ENCODE measurements at places on chromosomes 12 and 14. TPM values are rescaled to one million over a fixed set of nuclear protein-coding genes. Genes with fewer than 3 reads are reported as not detected.

DNA sequence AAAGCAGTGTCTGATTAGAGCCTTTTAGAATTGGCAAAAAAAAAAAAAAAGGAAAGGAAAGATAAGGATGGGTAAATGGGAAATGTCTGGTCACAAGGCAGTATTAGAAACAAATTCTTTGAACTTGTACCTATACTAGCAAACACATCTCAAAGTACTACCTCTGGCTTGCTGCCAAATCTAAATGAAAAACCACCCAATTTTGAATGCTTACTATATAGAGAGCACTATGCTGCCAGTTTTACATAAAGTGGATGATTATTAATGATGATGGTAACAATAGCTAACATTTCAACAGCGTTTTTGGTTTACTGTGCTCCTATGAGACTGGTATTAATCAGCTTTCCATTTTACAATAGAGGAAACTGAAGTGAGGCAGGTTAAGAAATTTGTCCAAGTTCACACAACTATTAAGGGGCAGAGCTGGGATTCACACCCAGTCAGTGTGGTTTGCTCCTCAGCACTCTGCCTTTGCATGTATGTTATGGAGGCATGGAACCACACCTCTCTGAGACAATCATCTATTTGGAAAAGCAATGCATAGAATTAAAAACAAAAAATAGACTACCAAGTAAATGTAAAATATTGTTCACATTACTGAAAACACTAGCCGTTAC lies 34.2 kb downstream of the ATP2B1 start:
- no peak overlapping the region for H3K4me3 ChIP-seq
- no peaks in the 10 kb centered on the region for H3K4me1 ChIP-seq
- no peaks in the 10 kb centered on the region for H3K36me3 ChIP-seq
- no peak for DNase-seq
- H3K27me3 ChIP-seq: no peaks in the 10 kb centered on the region

GRCh38 chr14:98507264-98507663 lies 764.7 kb downstream of the BCL11B start:
- H3K4me3 ChIP-seq: no peak overlapping the region
- no peaks in the 10 kb centered on the region for H3K36me3 ChIP-seq
- no peaks in the 10 kb centered on the region for H3K4me1 ChIP-seq
- no peak for DNase-seq
- no peak overlapping the region for H3K27ac ChIP-seq

- H3K36me3 ChIP-seq: no peaks in the 10 kb centered on the region
- H3K4me3 ChIP-seq: no peak overlapping the region
- H3K27ac ChIP-seq: no peak overlapping the region
- no peaks in the 10 kb centered on the region for H3K27me3 ChIP-seq
- no peak for DNase-seq
These were observed 16.2 kb upstream of the RIN3 start for GRCh38 chr14:92497391-92497790.

DNA sequence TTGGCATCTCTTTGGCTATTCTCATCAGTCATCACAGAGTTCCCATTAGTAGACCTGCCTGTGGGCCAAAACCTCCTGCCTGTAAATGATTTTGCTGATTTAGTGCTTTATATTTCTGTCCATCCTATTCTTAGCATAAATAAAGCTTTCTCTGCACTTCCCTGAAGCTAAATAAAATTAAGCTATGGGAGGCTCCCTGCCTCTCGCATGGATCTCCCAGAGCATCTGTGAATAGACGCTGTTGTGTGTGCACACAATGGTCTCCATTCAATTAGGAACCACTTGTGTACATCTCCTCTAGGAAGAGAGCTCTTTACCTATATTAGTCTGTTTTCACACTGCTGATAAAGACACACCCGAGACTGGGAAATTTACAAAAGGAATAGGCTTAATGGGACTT lies 80.4 kb downstream of the PPFIBP1 start:
- no peak overlapping the region for H3K4me3 ChIP-seq
- no peaks in the 10 kb centered on the region for H3K27me3 ChIP-seq
- H3K36me3 ChIP-seq: no peaks in the 10 kb centered on the region
- no peak overlapping the region for H3K27ac ChIP-seq
- no peak for DNase-seq

DNA sequence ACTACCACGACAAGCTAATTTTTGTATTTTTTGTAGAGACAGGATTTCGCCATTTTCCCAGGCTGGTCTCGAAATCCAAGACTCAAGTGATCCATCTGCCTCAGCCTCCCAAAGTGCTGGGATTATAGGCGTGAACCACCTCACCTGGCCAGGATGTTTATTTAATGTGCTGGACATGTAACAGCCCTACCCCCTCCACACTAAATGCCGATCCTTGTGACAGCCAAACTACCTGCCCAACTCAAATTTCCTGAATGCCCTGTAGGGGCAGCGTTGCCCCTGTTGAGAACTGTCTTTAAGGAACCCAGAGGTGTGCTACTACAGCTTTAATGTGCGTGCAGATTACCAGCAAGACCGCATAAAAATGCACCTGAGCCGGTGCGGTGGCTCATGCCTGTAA lies 48.1 kb downstream of the KCNK13 start:
- no peaks in the 10 kb centered on the region for H3K4me1 ChIP-seq
- no peaks in the 10 kb centered on the region for H3K36me3 ChIP-seq
- H3K27ac ChIP-seq: no peak overlapping the region
- DNase-seq: no peak
- H3K27me3 ChIP-seq: no peaks in the 10 kb centered on the region

DNA sequence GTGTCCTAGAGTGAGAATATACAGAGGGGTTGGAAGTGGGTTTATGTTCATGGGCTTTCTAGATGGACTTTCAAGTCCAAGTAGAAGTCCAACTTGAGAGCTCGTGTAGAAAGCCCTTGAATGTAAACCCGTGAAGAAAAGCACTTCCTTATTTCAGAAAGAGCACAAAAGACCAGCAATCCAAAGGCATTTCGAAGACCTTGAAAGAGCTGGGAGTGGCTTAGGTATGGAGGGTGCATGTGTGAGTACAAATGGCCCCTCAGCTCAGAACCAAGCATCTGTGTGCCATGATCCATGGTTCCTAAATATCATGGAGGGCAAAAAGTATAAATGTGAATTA lies 160.7 kb downstream of the ETV6 start:
- peaks cover 53% of the 10 kb centered on the region for H3K4me1 ChIP-seq
- H3K4me3 ChIP-seq: no peak overlapping the region
- peak overlapping the region; percentile 82 for H3K27ac ChIP-seq

DNA sequence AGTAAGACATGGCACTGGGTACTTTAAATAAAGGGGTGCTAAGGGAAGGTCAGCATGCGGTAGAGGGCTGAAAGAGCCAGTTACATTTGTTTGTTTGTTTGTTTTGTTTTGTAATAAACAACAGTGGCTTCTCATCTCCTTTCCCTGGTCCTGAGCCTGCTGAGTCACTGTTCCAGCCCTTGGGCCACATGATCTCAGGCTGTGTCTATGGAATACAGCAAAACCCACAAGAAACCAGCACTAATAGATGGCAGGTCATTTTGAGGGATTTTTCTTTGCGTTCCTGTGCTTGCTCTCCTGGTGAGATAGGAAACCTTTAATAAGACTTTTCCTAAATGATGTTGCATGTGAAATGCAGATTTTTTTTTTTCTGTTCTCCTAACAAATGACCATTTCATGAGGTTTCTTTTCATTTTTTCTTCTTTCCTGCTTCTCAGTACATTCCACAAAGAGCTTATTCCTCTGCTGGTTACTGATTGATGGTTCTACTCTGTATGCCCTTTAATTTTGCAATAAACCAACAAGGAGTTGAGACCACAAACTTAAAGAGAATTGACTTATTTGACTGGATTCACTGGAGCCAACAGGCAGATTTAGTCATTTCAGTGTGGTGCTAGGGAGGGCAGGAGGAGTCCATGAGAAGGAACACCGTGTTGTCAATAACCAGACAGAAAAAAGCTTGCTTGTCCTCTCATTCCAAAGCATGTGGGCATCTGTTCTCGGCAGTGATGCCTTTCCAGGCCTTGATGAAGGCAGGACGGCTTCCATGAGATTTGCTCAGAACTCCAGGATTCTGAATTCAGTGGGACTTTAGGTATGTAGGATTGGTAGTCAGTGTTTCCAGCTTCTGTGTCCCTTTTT lies 459.2 kb downstream of the RAD51B start:
- no peak overlapping the region for H3K27ac ChIP-seq
- no peaks in the 10 kb centered on the region for H3K4me1 ChIP-seq
- no peaks in the 10 kb centered on the region for H3K27me3 ChIP-seq
- H3K4me3 ChIP-seq: no peak overlapping the region

- DNase-seq: no peak
- no peak overlapping the region for H3K27ac ChIP-seq
- no peak overlapping the region for H3K4me3 ChIP-seq
- no peaks in the 10 kb centered on the region for H3K27me3 ChIP-seq
These were observed 63.3 kb downstream of the DUSP6 start for GRCh38 chr12:89288959-89289358.

- H3K27me3 ChIP-seq: no peaks in the 10 kb centered on the region
- DNase-seq: no peak
- H3K4me1 ChIP-seq: no peaks in the 10 kb centered on the region
- H3K36me3 ChIP-seq: no peaks in the 10 kb centered on the region
- H3K27ac ChIP-seq: no peak overlapping the region
- no peak overlapping the region for H3K4me3 ChIP-seq
These were observed 115.4 kb downstream of the GLT1D1 start for GRCh38 chr12:128968668-128969067.

DNA sequence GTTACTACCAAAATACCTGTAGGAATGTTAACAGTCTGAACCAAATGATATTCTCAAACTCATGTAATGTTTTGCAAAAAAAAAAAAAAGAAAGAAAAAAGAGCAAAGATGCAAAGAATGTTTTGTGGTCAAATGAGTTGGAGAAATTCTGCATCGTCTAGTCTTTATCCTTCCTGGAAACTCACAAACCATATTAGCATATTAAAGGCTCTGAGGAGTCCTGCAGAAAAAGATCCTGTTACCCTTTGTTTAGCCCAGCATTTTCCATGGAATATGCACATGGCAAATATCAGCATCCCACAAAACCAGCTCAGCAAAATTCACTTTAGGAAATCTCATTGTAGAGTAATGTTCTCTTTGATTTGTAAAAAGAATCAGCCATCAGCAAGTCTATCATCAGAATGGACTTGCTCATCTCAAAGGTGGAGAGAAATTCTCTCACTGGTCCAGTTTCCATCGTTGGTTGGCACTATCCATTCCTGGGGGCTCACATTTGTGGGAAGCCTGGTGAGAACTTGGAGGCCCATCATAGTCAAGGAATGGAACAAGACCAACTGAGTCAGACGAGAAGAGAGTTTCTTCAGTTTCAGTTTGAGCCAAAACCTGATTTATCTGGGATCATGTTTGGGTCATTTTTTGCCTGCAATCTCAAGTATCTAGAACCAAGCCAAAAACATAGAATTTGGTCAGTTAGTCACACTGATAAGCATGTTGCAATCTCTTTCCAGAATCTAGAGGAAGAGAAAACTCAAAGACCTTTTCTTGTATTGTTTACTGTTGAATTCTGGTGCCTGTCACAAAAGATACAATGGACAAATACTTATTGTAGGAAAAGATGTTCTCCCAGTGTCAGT lies 129.8 kb downstream of the TBX5 start:
- H3K36me3 ChIP-seq: no peaks in the 10 kb centered on the region
- no peak for DNase-seq
- no peaks in the 10 kb centered on the region for H3K4me1 ChIP-seq
- no peak overlapping the region for H3K4me3 ChIP-seq
- H3K27me3 ChIP-seq: no peaks in the 10 kb centered on the region

DNA sequence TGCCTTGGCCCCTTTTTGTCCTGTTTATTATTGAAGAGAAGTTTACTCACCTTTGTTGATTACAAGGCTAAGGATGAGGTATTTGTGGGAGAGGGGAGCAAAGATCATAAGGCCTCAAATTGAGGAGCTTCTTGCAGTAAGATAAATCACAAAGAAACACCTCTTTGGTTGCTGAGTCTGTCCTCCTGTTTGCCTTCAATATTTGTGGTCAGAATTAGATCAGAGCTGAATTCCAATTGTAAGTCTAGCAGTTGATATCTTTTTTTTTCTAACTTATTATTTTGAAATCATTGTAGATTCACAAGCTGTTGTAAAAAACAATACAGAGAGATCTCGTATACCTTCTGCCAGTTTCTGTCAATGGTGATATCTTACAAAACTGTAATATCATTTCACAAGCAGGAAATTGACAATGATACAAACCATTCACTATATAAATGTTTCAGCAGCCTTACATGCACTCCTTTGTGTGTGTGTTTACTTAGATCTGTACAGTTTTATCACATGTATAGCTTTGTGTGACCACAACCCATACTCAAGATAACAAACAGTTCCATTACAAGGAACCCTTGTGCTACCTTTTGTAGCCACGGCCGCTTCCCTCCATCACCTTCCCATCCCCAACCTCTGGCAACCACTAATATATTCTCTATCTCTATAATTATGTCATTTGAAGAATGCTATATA lies 97.4 kb downstream of the KICS2 start:
- no peaks in the 10 kb centered on the region for H3K4me1 ChIP-seq
- H3K36me3 ChIP-seq: no peaks in the 10 kb centered on the region
- DNase-seq: no peak
- no peak overlapping the region for H3K27ac ChIP-seq
- H3K27me3 ChIP-seq: no peaks in the 10 kb centered on the region

DNA sequence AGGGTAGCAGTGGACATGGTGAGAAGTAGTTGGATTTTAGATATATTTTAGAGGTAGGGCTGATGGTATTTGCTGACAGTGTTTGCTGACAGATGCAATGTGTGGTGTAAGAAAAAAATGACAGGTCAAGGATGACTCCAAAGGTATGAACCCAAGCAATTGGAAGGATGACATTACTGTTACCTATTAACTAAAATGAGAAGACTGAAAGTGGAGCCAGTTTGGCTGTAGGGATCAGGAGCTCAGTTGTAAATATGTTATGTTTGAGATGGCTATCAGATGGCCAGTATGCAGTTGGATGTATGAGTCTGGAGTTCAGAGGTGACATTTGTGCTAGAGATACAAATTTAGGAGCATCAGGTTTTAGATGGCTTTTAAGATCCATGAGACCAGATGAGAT lies 17.4 kb upstream of the SERPINA6 start:
- H3K4me1 ChIP-seq: no peaks in the 10 kb centered on the region
- H3K27me3 ChIP-seq: no peaks in the 10 kb centered on the region
- H3K27ac ChIP-seq: no peak overlapping the region
- no peak for DNase-seq
- no peaks in the 10 kb centered on the region for H3K36me3 ChIP-seq

DNA sequence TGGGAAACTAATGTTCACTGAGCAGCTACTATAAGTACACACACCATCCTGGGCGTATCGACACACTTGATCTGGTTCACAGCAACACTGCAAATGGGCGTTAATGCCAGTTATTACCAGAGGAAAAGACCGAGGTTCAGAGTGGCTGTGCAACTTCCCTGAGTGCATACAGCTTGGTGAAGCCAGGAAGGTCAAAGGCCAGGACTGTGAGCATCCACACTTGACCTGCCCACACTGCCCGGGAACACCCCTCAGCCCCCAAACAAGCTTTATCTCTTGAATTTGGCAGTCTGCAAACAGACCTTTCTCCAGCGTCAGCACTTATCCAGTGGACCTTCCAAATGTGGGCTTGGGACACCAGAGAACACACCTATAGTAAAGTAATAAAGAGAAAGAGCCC lies 312.6 kb downstream of the BCL11B start:
- H3K27me3 ChIP-seq: no peaks in the 10 kb centered on the region
- no peak overlapping the region for H3K27ac ChIP-seq
- H3K4me3 ChIP-seq: no peak overlapping the region

GRCh38 chr12:83123039-83123438 lies 436.3 kb downstream of the TMTC2 start:
- H3K36me3 ChIP-seq: no peaks in the 10 kb centered on the region
- no peak overlapping the region for H3K4me3 ChIP-seq
- H3K4me1 ChIP-seq: no peaks in the 10 kb centered on the region
- no peak overlapping the region for H3K27ac ChIP-seq

Gene CELA1
- polyA plus RNA-seq: not detected

Gene ZCRB1
- 42.6 TPM for polyA plus RNA-seq

Gene TPPP2
- not detected for polyA plus RNA-seq

Gene ESR2
- not detected for polyA plus RNA-seq

Gene KRT72
- not detected for polyA plus RNA-seq

Gene PTPRR
- 38.6 TPM for polyA plus RNA-seq

Gene FOXM1
- polyA plus RNA-seq: 34.9 TPM
